NCI-H1092 treated with DMSO at 0.1 percent for 48 hours (cell line): ENCODE measurements at places on chromosomes 3 and 15.

DNA sequence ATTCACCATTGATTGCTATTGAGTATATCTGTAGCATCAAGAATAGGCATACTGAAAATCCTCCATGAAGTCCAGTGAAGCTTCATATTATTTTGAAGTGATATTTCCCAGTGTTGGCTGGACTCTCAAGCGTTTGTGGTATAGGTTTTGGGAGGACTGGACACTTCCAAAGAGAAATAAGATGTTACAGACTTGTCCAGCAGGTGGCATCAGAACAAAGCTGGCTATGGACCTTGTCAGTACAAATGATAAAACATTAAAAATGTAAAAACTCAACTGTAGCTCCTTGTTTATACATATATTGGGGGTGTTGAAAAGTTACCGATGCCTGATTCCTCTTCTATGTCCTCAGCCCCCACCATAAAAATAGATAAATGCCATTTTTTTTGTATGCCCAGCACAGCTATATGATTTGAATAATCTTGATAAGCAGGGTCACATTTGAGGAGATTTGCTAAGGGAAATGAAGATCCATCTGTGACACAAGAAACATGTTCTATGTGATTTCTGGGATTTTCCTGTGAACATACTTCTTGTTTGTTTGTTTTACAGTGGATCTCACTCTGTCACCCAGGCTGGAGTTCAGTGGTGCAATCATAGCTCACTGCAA is 54.5 kb upstream of the GOLGA6B start:
- peak; percentile 4 for DNase-seq

DNA sequence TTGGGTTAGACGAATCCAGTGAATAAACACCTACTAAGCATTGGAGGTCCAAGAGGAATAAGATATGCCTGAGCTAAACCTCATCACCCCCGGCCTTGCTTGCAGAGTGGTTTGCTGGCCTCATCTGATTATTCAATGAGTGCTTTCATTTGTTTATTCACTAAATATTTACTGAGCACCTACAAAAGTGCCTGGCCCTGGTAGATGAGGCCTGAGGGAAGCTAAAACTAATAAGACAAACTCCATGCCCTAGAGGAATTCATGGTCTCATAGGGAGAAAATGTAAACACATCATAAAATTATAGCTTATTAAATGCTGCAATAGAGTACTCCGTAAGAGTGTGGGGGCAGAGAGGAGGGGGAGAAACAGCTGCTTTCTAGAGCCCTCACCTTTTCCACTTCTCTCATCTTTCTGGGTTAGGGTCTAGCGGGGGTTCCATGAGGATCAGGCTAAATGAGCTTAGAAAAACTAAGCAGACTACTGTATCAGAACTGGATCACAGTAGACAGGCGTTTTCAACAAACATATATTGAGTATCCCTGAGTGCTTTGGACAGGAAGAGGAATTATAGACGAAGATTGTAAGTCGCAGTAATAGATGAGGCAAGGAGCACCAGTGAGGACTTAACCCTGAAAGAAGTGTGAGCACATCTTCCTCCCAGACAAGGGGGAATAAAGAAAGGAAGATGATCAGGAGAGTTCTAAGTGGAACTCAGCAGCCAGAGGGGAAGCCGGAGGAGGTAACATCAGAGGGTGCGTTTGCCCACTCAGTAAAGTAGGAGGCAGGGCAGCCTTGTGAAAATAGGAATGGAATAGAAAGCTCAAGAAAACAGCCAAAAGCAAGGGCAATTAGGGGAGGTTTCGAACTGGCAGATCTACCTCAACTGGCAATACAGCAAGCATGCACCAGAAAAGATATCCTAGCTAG is 31.5 kb upstream of the LAMP3 start:
- DNase-seq, result peak; percentile 30

DNA sequence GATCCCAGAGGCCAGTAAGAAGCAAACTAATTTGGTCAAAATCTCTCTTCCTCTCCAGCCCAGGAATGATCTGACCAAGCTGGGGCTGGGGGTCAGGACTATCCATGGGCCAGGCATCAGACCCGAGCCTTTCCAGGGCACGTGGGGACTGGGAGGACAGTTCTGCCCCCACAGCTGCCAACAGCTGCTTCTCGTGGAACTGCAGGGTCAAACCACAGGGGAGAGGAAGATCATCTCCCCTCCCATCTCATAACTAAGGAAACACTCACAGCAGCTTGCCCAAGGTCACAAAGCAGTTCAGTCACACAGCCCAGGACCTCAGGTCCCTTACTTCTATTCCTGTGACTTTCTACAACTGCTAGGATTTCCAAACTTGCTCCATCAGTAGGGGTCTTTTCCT is 47.1 kb downstream of the DAPK2 start:
- DNase-seq, result no peak

DNA sequence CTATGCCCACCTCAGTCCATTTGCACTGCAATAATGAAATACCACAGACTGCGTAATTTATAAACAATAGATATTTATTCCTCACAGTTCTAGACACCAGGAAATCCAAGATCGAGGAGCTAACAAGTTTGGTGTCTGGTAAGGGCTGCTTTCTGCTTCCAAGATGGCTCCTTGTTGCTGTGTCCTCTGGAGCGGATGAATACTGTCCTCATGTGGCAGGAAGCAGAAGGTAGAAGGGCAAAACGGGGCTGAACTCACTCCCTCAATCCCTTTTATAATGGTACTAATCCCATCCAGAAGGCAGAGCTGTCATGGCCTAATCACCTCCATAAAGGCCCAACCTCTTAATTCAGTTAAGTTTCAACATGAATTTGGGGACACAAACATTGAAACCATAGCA is 75.3 kb downstream of the P2RY1 start:
- no peak for DNase-seq

- DNase-seq, result no peak
Observed at GRCh38 chr3:170563712-170564423, 22.0 kb downstream of the SLC7A14 start.

DNA sequence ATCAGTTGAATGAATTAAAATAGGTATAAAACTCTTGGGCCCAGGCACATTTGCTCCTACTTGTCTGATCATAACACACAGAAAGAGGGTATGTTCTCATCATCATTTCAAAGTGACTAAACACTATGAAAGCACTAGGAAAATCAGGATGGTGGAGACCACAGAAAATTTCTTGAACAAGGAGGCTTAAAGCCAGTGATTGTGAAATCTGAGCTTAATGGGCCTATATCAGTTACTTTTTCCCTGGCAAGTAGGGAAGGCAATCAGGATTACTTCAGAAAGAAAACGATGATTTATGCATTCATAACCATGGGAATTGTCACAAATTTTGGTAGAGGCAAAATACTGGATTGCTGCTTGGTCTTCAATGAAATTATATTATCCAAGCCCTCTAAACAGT is 434.4 kb upstream of the CNTN4 start:
- DNase-seq, result no peak

DNA sequence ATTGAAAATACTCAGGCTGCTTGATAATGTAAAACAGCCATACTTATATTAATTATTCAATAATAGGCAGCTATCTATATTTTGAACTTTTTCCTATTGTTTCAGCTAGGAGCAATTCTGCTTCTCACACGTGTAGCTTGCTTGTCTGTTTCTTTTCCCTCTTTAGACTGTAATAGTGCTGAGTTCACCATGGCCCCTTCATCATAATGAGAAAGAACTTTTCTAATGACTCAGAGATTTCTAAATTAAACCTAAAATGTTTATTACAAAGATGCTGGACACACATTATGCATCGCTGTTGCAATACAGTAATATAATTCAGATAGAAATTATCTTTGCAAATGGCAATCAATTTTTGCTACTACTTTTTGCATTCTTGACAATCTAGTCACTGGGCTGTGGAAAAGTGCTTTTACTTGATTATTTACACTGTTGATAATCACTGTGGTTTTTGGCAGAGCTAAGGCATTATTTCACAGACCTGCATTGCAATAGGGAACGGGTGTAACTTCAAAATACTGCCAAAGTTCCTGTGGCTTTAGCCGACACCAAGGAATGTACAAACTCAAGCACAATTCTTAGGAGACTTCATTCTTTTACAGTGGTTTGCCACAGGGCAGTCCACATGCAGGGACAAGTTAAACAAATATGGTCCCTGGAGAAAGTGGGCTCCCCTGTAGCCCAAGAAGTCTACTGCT is 281.0 kb upstream of the TBL1XR1 start:
- DNase-seq, result no peak

- no peak for DNase-seq
Observed at GRCh38 chr3:188220988-188221818, 67.2 kb downstream of the LPP start.

GRCh38 chr15:34365091-34365825 is 1.7 kb downstream of the LPCAT4 start:
- no peak for DNase-seq

DNA sequence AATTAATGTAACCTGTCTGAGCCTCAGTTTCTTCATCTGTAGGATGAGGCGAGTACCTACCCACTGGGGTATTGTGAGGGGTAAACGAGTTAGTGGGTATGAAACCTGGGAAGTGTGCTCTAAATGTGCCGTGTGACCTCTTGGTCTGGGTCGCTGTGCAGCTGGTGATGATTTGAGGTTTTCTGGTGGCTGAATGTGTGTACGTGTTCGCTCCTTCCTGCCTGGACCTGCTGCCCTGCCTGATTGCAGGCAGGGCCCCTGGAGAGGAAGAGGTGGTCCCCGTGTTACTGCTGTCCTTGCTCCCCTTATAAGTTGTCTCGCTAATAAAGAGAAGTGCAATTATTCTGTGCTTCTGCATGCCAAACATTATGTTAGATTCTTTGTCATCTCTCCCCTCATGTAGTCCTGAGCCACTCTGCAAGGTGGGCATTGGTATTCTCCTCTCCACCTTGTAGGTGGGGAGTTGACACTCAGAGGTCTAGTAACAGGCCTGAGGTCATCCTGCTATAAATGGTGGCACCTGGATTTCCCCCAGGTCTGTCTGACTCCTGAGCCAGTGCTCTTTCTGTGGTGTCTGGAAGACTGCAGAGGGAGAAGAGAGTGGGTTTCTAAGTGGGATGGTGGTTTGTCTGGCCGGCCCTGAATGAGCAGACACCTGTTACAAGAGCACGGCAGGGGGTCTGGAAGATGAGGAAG is 15.7 kb downstream of the PDIA5 start:
- no peak for DNase-seq

DNA sequence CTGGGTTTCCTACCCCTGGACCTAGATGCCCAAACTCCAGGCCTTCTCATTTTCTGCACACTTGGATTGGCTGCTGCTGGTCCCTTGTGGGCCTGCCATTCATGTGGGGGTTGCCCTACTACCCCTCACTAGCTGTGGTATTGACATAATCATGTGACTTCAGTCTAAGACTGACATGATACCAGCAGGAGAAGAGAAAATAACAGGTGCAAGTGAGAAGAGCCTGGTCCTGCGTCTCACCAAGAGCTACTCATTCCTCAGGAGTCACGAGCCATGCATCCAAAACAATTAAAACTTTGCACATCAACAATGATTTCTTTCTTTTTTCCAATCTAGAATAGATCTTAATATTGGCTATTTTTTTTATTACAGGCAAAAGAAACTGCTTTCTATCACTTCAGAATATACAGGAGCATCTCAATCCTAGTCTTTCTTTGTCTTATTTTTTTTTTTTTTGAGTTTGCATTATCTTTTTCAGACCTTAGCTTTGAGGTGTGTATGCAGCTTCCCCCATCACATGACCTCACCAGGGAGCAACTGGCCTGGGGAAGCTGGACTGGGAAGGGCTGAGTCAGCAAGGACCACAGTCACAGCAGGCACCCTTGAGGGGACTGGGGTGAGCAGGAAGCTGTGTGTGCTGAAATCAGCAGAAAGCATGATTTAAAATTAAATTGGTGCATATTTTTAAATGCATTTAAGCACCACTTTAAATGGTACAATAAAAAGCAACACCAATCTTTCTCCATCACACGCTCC is 27.6 kb downstream of the SLC9A9 start:
- no peak for DNase-seq

DNA sequence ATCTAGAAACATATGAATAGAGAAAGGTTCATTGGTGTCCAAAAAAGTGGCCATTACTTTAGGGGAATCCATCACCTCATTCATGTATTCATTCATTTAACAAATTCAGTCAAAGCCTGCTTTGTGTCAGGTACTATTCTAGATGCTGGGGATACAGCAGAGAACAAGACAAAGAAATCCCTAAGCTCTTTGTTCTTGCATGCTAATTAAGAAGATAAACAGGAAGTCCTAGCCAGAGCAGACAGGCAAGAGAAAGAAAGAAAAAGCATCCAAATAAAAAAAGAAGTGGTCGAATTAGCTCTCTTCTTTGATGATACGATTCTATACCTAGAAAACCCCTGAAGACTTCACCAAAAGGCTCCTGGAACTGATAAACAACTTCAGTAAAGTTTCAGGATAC is 12.4 kb upstream of the ZMAT3 start:
- no peak for DNase-seq

GRCh38 chr15:40430271-40430805 is 10.4 kb upstream of the BAHD1 start:
- DNase-seq, result no peak

- DNase-seq, result peak; percentile 34
Observed at GRCh38 chr3:106281221-106281620, 412.4 kb upstream of the CBLB start.

DNA sequence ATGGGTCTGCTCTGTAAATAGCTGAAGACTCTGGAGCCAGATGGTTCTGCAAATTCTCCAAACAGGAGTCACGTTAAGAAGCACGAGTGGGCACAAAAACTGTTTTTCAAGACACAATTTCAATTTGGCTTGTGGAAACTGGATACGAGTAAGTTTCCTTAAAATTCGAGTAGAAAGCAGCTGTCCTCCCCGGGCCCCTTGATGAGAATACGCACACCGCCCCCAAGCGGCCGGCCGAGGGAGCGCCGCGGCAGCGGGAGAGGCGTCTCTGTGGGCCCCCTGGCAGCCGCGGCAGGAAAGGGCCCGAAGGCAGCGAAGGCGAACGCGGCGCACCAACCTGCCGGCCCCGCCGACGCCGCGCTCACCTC is 778 bp upstream of the THBS1 start:
- peak; percentile 70 for DNase-seq

DNA sequence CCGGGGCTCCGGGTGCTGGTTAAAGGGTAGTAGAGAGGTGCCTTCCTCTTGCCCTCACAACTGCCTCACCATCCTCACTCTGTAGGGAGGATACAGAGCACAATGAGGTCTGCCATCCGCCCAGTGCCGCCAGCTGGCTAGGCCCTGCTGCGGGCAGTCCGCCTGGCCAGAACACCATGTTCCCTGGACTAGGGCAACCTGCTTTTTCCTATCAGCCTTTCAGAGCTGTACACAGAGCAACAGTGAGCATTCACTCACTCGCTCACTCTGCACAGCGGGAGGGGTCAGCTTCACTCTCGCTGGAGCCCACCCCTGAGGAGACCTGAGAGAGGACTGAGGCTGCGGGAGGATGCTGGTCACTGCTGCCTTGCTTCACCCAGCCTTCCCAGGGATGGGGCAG is 218.7 kb upstream of the CHRNA7 start:
- no peak for DNase-seq

- no peak for DNase-seq
Observed at GRCh38 chr3:41125258-41125657, 74.0 kb upstream of the CTNNB1 start.

- DNase-seq, result no peak
Observed at GRCh38 chr15:68460166-68460565, 28.2 kb upstream of the ITGA11 start.

DNA sequence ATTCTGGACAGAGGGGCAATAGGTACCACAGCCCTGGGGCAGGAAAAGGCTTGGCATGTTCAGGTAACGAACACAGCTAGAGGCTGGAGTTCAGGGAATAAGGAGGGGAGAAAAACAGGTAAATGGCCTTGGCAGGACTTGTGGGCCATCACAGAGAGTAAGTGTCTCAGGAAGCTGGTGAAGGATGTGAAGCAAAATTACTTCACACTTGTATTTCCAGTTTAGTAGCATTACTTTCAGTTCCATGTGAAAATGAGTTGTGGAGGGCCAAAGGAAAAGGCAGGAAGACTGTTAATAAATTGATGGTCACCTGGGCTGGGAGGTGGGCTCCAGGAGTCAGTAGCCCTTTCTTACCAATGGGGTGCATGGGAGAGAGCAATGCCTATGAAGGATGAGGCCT is 25.6 kb downstream of the TRIM42 start:
- no peak for DNase-seq
